ENCODE measurements at places on chromosomes 4 and X.
A peak's percentile ranks its signal among the peaks of the same experiment; 100 is the strongest.

GRCh38 chr4:2300431-2301224 is 38.7 kb upstream of the MXD4 start:
- DNase-seq: peak; percentile 87

DNA sequence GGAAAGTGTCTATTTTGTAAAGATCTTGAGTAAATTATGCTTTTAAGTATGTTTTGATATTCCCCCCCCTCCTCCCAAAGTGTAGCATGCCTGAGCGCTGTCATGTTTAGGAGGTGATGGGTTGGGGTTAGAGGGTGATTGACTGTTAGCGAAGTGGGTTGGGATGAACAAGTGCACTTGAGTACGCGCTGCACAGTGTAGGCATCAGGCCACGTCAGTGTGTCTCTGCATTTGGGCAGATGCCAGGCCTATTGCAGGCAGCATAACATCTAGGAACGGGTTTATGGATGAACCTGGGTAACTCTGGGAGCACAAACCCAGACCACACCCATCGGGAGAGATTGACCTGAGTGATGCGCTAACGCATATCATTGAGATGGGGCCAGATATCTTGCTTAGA is 111.2 kb downstream of the TBL1X start:
- DNase-seq: no peak

DNA sequence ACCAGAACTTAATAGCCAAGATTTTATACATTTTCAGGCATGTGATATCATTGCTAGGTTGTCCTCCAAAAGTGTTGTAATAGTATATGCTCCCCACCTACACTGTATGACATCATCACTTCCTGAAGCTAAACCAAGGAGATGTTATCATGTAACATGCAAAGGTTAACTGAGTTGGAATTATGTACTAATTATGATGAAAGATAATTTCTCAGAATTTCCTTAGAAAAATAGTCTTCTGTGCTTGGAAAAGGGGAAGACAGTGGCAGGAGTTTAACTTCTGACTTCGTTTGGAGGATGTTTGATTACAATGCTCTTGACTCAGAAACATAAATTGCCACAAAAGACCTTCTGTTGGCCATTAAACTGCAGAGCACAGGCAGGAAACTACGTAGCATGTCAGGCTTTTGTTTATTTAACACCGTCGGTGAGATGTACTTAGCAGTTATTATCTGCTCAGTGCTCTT is 83.6 kb upstream of the GUCY1A1 start:
- DNase-seq: no peak

- no peak for DNase-seq
Measured at GRCh38 chr4:119105605-119106004, 30.0 kb upstream of the MYOZ2 start.

DNA sequence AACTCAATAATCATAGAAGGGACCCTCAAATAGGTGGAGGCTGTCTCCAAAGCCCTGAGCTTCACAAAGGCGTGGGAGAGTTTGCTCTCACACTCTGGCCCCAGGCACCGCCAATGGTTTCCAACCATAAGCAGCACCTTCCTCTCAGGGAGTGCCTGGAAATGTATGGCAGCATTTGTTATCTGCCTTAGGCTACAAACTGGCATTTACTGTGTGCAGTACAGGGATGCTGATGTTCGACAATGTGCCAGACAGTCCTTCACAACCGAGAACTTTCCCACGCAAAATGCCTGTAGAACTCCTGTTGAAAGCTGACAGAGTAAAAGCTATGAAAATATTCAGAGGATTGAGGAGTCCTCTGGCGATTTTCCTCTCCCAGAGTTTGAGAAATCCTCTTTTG is 55.7 kb upstream of the CDKN2AIP start:
- peak; percentile 6 for DNase-seq

DNA sequence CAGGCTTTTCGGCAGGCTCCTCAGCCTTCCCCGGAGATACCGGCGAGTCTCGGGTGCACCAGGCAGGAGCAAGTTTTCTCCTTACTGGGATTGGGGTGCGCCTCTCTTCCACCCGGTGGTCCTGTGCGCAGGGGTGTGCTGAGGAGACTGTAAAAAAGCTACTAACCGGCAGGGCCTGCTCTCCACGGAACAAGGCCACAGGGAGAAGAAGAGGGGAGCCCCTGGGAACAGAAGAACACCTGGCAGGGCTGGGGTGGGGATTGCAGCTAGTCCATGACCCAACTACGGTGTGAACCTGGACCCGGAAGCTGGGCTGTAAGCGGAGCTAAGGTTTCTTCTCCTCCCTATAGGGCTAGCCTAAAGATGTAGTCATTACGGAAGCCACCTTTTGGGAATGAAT is 17.7 kb upstream of the ZIC3 start:
- no peak for DNase-seq

DNA sequence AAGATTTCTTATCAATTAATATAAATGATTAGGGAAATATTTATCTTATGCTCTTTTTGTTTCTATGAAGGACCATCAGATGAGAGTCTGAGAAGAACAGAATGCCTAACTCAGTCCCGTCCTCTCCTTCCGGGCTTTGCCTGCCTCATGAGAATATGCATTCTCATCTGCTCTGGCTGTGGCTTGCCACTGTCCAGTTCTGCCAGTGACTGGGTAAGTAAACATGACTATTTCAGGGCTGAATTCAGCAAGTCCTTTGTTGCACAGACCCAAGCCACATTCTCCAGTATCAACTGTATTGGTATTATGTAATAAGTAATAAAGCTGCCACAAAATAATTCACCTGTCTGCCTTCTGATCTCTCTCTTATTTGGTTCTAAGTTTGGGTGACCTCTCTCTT is 110.7 kb downstream of the WDFY3 start:
- DNase-seq: no peak

- no peak for DNase-seq
Measured at GRCh38 chr4:87058356-87059073, 123.7 kb downstream of the AFF1 start.

DNA sequence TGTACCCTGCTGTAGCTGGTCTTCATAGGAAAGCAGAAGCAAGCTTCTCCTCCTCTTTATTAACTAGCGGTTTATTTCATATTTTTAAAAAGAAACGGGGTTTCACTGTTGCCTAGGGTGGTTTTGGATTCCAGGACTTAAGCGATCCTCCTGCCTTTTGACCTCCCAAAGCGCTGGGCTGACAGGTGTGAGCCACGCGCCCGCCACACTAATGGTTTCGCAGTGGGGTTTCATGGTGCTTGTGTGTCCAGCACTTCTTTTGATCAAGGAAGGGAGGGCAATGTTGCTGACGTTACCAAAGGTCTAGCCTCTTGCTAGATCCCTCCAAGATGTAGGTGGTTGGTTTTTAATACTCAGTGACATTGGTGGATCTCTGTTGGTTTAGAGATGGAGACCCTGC is 1.4 kb downstream of the MAEA start:
- no peak for DNase-seq

DNA sequence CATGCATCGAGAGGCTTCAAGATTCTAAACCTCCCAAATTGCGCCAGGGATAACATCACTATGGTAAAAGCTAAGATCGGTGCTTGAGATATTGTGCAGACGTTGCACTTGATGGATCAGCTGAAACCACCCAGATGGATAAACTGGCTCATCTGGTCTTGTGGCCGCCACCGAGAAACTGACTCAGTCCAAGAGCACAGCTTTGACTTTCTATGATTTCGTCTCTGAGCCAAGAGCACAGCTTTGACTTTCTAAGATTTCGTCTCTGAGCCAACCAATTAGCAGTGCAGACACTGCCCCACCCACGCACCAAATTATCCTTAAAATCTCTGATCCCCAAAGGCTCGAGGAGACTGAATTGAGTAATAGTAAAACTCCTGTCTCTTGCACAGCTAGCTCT is 687.2 kb downstream of the FAM133A start:
- DNase-seq: no peak

DNA sequence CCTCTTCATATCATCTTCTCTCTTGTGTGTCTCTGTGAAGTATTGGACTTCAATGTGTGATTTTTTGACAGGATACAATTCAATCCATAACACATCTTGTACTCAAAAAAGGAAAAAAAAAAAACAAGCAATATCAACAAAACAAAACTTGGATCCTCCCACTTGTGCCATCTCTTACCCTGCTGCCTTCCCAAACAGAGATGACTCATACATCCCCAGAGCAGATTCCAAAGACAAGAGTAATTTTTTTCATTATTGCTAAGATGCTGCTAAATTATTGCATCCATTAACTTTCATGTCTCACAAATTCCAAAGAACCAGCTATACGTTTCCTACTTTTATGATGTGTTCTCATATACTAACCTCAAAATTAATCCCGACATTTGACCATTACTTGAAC is 479.2 kb downstream of the GBA3 start:
- no peak for DNase-seq

DNA sequence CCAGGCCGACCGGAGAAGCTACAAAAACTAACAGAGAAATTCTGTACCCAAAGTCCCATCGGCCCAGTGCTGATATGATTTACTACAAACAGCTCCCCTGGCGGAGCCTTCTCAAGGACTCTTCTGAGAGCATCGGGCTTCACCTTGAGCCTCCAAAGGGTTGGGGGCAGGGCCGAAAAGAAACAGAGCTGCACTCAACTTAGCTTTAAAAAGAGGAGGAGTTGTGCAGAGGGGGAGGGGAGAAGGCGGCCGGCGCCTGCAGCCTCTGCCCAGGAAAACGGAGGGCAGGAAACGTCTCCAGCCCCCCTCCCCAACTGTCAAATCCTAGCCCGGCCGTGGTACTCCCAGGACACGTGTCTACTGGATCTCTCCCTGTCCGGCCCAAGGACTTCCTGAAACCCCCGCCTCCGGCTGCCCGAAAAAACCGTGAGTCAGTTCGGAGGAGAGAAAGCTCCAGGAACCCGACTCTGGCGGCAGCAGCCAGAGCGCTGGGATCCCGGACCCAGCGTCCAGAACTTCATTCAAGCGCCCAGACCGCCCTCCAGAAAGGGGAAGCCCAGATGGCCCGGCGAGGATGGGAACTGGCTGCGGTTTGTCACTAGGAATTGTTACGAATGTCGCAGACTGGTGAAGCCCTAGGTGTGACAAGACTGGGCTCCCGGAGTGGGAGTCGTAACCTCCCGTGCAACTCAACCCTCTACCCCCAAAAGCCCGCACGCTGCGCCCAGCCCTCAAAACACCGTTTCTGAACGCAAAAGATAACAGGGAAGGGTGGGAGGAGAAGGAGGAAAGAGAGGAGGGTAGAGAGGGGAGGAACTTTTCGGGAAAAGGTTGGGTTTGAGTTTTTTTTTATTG is 973 bp downstream of the ADAMTS3 start:
- DNase-seq: no peak

GRCh38 chr4:182074139-182074538 is 169.1 kb upstream of the TENM3 start:
- no peak for DNase-seq

- DNase-seq: no peak
Measured at GRCh38 chr4:109574931-109575804, 15.1 kb downstream of the MCUB start.

DNA sequence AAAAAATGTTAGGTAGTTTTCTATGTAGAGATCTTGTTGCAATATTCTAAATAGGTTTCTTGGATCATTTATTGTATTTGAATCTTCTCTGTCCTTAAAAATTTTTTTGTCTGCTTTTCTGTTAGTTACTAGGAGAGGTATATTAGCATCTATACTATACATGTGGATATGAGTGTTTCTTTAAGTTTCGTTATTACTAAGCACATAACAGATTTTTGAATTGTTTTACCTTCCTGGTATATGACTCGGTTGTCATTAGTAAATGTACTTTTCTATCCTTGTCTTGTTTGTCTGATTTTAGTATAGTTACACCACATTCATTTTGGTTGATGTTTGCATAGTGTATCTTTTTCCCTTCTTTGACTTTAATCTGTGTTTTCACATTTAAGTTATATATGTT is 20.2 kb downstream of the PYURF start:
- DNase-seq: no peak

- no peak for DNase-seq
Measured at GRCh38 chrX:42143866-42144592, 220.7 kb upstream of the CASK start.

DNA sequence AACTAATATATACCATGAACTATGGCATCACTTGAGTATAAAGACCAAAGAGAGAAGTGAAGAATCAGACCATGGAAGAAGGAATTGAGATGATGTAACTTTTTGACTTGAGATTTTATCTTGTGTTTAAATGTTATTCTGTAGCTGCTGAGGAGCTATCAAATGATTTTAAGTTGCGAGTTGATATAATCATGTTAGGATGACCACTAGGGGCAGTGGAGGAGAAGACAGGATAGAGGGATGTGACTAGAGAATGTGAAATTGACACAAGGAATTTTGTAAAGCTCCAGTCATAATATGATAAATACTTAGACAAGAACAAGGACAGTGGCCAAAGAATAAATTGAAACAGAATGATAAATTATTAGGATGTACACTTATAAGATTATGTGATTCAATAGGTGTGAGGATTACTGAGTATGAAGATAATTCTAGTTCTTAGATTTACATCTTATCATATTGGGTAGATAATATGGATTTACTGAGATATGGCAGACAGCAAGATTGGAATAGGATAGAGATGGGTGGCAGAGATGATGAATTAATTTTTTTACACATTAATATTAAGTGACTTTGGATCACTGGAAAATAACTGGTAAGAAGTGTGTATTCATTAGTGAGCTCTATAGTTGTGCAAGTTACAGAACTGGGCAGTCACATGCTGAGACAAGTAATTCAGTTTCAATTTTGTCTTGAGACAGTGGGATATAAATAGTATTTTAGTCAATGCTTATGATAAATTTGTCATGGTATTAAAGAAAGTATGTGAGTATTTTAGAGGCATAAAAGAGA is 816.0 kb upstream of the PCDH10 start:
- DNase-seq: no peak

DNA sequence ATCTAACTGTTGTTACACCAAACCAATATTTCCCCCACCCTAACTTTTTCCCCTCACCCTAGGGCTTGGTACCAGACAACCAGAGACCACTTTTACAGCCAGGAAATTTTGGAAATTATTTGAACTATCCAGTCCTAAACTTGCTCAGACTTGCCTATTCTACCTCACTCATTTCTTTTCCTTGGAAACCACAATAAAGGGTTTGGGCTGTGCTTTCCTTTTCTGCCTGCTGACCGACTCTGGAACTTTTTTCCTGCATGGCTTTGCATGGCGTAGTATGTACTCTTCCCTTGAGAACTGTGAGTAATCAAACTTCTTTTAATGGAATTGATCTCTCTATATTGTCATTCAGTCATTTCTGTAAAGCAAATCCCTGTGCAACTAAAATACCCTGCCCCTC is 516.5 kb upstream of the FTHL17 start:
- DNase-seq: no peak

GRCh38 chrX:14015941-14016340 is 13.8 kb downstream of the GEMIN8 start:
- no peak for DNase-seq

DNA sequence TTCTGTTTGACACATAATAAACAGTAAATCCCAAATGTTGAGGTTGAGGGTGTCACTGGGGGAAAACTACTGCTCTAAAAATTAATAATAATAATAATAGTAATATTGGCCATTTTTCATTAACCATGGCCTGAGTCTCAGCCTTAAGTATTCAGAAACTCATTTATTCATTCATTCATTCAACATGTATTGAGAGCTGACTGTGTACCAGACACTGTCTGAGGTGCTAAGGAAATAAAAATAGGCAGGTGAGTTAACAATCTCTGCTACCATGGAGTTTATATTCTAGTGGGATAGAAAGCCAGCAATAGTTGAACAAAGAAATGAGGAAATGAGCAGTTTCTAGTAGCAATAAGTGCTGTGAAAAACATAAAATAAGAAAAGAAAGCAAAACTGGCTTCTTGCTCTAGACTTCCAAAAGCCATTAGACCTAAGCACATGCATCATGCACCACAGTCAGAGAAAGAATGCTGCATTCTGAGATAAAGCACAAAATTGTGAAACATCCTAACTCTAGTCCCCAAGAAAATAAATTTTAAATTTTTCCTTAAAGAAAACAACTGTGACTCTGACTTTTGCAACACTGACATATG is 278.7 kb downstream of the RCHY1 start:
- DNase-seq: no peak

- DNase-seq: no peak
Measured at GRCh38 chr4:167233685-167234315, 494 bp downstream of the SPOCK3 start.

Data from mesenteric fat pad (tissue), 1 donor.